ENCODE measurements at places on chromosomes 4 and X.

DNA sequence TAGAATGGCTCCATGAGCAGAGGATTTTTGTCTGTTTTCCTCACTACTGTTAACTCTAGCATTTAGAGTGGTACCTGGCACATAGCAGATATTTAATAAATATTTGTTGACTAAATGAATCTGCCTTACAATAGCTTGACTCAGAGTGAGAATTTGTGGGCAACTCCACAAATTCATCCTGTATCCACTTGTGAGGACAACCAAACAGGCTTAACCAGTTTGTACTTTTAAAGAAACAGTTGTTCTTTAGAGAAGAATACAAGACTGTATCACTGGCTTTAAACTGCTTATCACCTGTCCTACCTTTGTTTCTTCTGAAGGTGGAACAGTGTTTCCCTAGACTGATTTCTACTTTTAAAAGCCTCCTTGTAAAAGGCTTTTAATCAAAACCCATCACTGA is 141.3 kb upstream of the SH3RF1 start:
- DNase-seq = no peak

DNA sequence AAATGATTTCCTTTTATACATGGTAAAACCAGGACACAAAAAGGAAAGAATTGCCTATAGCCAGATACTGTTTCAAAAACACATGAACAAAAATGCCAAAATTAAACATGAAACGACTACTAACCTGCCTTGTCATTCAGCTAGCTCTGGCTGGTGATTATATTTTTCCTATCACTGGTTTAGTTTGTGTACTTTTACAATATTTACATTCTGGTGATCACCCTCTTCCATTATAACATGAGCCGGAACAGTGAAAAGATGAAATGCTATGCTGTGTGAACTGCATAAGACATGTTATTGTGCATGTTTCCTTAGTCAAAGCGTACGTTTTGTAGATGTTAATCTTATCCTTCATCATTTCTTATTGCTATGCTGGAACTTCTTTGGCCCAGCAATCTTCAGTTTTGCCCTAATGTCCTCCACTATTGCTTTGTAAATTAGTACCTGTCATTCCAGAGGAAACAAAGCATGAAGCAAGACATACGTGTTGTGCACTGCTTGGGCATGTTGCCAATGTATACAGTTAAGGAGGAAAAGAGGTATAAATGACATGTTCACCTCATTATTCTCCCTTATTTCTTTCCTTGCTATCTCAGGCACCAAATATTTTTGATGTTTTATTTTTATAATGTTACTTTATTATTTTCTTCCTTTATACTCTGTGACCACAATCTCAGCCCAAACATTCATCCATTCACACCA is 386.3 kb downstream of the ARHGAP24 start:
- no peak for DNase-seq

DNA sequence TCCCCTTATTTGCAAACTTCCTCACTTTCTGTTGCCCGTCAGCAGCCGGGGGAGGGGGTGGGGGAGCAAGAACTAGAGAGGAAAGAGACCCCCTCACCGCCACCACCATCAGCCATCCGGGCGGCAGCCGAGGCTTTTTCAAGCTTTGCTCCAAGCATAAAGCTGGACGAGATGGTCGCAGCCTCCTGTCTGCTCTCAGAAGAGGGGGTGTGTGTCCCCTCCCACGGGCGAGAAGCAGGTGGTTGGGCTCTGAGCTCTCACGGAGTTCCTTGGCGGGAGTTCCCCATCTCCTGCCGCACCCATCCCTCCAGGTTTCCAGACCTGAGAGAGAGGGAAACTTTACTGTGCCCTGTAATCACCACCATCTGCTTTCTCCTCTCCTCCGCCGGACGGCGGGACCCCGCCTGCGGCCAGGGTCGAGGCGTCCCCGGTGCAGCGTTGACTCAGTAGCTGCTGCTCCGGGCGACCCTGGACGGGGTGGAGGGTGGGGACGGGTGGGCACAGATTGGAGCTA is 4.7 kb upstream of the ARX start:
- no peak for DNase-seq

DNA sequence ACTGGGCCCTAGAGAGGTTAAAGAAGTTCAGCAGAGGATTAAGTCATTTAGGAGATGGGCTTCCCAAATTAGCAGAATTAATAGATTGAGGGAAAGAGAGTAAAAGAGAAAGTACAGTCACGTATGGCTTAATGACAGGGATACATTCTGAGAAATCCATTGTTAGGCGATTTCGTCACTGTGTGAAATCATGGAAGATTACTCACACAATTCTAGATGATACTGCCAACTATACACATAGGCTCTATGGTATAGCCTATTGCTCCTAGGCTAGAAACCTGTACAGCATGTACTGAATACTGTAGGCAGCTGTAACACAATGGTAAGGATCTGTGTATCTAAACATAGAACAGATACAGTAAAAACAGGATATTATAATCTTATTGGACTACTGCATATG is 180.6 kb downstream of the RNF150 start:
- no peak for DNase-seq

DNA sequence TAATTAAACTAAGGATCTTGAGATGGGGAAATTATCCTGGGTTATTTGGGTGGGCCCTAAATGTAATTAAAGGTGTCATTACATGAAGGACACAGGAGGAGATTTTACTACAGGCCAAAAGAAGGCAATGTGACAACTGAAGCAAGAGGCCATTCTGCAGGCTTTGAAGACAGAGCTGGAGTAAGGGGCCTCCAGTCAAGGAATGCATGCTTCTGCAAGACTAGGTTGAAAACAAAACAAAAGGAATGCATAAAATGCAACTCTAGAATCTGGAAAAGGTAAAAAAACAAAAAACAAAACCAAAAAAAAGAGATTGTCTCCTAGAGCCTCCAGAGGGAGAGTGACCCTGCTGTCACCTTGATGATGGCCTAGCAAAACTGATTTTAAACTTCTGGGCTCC is 21.6 kb downstream of the ERVMER34-1 start:
- DNase-seq = no peak

DNA sequence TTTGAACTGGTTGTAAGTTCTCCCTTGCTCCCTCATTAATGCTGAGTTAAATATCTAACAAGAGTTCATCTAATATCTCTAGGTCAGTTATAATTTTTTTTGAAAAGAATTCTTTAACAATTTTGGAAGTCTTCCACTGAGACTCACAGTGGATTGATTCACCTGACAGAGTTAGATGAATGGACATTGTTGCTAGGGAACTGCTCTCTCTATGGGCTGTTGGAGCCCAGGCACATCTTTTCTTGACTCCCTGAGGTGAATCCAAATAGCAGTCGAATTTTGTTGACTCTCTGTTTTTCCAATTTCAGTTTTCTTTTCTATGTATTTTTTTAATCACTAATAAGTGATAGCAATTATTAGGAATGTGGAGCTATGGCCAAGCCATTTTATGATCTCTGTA is 996.1 kb upstream of the PABPC4L start:
- DNase-seq = no peak

DNA sequence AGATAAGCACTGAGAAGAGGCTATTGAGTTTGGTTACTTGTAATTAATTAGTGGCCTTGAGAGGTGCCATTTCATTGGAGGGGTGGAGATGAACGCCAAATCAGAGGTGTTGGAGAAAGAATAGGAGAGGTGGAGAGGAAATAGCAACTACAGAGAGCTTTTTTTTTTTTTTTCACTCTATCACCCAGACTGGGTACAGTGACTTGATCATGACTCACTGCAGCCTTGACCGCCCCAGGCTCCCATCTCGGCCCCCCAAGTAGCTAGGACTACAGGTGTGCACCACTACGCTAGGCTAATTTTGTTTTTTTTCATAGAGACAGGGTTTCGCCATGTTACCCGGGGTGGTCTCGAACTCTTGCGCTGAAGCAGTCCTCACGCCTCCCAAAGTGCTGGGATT is 5.2 kb downstream of the NHS start:
- DNase-seq = no peak

DNA sequence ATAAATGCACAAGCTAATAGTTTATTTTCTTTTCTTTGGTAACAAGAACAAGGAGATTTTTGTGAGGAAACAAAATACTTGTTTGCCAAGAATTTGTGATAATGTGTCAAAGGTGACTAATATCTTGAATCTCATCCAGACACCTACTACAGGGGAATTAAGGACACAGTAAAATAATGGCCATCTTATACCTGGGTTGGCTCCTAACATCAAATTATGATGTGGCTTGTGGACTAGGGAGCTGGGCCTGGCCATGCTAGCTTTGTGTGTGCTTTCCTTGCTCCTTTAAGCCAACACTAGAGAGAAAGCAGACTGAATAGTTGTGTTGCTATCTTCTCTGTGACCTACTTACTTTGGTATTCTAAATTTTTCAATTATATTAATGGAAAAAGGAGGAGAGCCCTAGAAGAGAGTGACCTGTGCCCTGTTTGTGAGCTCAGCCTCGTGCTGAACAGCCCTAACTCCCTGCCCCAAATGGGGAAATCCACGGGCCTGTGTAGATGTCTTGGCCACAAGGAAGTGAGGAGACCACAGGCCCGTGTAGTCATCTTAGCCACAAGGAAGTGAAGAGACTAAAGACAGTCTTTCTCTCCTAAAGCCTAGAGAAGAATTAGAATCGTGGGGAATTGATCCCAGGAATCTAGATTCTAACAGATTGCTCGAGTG is 23.3 kb downstream of the ARHGAP24 start:
- DNase-seq = no peak

GRCh38 chr4:148053298-148054003 is 321.6 kb downstream of the ARHGAP10 start:
- no peak for DNase-seq

DNA sequence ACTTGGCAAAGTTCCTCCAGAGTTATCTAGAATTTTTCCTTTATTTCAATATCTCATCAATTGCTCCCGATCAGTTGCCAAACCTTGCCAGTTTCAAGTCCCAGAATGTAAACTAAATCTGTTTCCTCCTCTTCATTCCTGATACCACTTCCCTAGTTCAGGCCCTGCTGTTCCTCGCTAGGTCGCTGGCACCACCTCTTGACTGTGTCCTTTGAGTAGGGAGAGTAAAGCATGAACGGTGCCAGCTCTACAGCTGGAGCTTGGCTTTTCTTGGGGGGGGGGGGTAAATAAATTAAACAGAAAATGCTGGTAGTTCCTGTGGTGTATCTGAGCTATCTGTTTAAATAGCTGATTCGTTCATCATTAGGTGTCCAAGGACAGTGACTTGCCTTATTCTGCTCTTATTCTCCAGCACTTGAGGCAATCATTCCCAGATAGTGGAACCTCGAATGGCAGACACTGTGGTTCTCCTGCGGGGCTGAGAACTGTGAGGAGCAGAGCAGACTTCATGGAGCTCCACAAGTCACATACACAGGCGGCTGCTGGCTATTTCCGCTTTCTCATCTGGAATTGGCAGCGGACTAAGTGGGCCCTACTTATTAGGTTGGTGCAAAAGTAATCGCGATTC is 168.3 kb upstream of the FAT1 start:
- no peak for DNase-seq

- no peak for DNase-seq
These were observed 1800.8 kb upstream of the PCDH10 start for GRCh38 chr4:131348263-131348662.

DNA sequence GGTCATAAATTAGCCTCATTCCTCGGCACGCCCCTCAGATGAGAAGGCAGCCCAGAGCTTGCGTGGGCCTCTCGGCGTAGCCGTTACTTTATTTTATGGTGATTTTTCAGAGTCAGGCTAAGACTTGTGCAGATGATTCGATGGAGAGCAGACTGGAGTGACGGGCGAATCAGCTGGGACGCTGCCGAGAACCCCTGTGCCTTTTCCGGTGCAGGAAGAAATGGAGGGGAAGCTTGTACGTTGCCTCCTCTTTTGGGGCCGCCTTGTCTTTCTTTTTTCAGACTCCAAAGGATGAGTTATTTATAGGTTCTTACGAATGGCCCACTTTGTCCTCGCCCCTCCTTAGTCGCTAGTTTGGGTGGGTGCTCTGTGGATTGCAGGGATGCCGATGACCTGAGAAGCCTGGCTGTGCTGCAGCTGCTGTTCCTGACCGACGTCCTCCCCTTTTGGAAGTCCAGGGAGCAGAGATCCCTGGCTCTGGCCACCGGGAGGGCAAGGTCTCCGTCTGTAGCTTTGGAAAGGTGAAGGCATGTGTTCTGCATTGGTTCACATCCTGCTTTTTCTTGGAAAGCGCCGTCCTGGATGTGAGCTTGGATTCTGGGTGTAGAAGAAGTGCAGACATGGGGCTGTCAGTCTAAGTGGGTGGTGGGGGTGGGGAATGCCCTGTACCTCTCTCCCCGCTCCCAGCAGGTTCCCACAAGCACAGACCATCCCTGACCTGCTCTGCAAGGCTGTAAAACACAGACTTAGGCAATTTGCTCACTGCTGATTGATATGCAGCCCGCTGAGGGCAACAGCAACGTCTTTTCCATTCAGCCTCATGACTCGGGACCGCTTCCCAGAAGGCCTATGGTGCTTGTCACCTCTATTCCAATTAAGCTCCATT is 9.3 kb downstream of the SORCS2 start:
- DNase-seq = no peak

GRCh38 chrX:152926279-152926678 is 28.4 kb downstream of the ZNF185 start:
- DNase-seq = no peak

GRCh38 chrX:140916872-140917271 is 85.5 kb upstream of the SPANXB1 start:
- no peak for DNase-seq

GRCh38 chr4:6134612-6135220 is 65.6 kb downstream of the JAKMIP1 start:
- DNase-seq = no peak

DNA sequence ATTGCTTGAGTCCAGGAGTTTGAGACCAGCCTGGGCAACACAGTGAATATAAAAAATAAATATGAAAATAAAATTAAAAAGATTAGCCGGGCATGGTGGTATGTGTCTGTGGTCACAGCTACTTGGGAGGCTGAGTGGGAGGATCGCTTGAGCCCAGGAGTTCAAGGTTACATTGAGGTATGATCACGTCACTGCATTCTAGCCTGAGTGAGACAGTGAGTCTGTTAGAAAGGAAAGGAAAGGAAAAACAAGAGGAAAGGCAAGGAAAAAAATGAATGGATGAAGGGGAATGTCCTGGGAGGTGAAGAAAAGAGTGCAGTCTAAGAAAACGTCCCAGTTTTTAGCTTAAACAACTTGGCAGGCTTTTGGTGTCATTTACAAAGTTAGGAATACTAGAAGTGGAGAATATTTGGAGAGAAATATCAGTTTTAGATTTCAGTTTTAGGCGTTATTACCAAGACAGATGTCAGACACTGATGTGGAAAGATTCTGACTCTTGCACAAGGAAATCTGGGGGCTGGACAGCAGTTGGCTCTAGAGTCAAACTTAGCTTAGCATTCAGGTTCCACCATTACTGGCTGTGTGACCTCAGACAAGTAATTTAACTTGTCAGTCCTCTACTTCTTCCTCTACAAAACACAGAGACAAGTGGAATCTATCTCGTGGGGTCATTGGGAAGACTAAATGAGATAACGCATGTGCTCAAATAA is 139.0 kb downstream of the TSPAN5 start:
- no peak for DNase-seq

DNA sequence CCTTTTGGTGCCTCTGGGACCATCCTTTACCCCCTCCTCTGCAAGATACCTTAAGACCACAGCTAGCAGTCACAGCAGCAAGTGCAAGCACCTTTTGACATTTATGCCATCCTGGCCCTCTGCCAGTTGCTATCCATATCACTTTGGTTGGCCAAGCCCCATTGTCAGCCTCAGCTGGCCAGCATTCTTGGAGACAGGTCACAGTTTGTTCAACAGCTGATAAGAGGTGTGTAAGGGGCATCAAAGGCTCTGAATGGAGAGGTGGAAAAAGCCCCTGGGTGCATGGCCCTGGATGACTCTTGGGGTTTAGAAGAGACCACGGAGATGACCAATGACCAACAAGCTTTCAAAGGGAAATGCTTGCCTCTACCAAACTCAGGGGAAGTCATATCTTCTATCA is 133.6 kb upstream of the MAMLD1 start:
- no peak for DNase-seq

Data from substantia nigra (tissue), 51 donors.